ENCODE measurements at places on chromosomes 1 and 21. TPM values are rescaled to one million over a fixed set of nuclear protein-coding genes. Genes with fewer than 3 reads are reported as not detected.

The CRP gene
- polyA plus RNA-seq, result 0.26 TPM

DNA sequence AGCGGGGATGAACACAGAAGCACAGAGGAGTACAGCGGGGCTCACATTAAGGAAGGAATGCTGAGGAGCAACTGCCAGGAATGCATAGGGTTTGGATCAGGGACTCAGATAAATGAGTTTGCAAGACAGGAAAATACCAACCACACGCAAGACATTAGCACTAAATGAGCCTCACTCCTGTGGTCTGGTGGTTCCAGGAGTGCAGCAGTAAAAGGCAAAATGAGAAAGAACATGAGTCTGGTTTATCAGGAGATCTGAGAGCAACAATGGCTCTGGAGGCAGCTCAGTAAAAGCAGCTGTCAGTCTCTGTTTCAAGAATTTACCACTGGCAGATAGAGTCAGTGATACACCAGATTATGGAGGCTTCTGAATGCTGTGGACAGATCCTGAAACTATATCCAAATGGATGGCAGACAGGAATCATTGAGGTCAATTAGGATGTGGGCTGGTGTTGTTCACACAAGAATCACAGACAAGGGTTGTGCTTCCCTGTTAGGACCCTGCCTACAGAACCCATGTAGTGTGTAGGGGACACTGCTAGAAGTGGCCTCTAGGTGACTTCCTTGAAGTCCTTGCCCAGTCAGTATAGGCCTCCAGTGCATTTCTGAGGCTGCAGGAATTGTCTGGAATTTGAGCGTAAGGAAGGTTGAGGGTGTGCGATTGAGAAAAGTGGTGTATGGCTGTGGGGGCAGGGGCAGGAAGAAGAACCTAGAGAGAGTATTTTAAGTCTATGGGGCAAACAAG lies 50.3 kb downstream of the CASQ2 start:
- no peak for DNase-seq

The TRABD2B gene
- 0.44 TPM for polyA plus RNA-seq

DNA sequence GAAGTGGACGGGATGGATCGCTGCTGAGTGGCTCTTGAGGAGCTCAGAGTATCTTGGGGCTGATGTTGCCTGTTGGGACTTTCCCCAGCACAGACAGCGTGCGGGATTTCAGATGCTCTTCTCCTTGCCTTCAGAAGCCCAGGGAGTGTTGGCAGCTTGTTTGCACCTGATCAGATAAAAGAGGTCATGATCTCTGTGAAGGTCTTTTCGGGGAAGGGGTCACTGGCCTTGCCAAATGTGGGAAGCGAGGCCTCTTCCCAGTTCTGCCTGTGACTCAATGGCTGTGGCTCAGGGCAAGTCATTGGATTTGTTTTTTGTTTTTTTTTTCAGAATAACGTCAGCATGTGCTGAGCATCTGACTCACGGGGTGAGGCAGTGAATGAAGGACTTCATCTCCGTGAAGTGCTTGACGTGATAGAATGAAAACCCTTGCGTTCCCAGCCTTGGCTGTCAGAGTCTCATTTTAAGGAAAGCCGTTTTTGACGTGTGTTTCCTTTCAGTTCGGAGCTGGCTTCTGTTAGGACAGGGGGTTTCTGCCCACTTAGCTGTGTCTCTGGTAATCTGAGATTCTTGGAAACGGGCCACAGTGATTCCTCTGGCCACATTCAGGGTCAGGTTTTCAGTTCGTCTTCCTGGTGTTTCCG lies 46.7 kb downstream of the GALNT2 start:
- DNase-seq, result peak; percentile 40

GRCh38 chr1:22775478-22775877 lies 64.8 kb downstream of the EPHB2 start:
- DNase-seq, result no peak

DNA sequence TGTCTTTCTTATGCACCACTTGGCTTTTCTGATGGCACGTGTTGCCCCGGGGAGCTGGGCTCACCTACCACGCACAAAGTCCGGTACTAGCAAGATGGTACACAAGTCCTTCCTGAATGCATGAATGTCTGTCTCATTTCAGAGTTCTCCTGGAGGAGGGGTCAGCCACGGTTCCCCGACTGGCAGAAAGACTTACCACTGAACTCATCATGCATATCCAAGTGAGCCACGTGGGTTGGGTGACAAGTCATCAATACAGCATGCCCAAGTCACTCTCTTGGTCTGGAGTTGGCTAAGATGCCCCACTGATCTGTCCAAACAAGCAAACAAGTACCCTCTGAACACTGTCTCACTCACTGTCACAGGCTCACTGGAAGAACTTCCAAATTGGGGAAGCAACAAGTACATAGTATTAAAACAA lies 28.6 kb upstream of the MX1 start:
- DNase-seq, result no peak

- DNase-seq, result no peak
Observed at GRCh38 chr1:10594595-10595223, 120.0 kb downstream of the PEX14 start.

Measured in heart right ventricle (tissue), 16 donors.